ENCODE measurements at places on chromosomes 11 and 22. TPM values are rescaled to one million over a fixed set of nuclear protein-coding genes. Genes with fewer than 3 reads are reported as not detected.

Gene VWCE
- total RNA-seq: 0.67 TPM

DNA sequence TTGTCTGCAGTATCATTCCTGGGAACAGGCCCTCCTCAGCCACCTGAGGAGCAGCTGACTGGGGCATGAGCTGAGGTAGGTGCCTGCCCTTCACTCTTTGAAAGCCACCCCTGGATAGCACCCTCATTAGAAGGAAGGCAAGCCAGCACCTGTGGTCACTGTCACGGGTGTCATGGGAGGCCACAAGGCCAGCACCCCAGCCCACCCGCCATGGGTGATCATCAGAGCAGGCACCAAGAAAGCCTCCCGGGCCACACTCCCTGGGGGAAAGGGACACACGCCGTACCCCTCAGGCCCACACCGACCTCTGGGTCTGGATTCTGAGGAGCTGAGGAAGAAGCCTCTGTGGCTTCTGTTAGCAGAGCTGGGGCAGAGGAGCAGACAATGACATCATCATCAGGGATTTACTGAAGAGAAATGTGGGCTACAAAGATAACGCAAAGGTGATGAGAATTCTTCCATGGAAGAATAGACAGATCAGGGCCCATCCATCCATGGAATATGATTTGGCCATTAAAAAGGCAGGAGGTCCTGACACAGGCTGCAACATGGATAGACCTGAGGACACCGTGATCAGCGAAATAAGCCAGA, 16.7 kb upstream of the NAP1L4 start:
- H3K36me3 ChIP-seq: peaks cover 26% of the 10 kb centered on the region
- H3K4me1 ChIP-seq: peaks cover 21% of the 10 kb centered on the region
- DNase-seq: no peak
- H3K27ac ChIP-seq: no peak overlapping the region

DNA sequence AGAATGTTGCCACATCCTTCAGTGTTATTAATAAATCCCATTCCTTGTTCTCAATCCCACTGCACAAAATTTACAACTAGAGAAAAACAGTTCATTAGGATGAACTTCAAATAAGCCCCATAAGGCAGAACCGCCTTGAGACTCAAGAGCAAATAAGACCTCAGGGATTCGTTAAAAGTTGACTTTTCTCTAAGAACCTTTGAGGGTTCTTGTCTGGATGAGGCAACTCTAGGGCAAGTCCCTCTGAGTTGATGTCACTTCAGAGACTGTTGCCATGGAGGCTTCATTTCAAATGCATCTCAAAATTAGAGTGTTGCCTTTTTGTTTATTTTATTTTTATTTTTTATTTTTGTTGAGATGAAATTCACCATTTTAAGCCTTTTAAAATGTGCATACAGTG, 19.8 kb upstream of the PANX3 start:
- no peaks in the 10 kb centered on the region for H3K4me1 ChIP-seq
- no peaks in the 10 kb centered on the region for H3K27me3 ChIP-seq
- H3K36me3 ChIP-seq: no peaks in the 10 kb centered on the region
- no peak overlapping the region for H3K27ac ChIP-seq
- H3K4me3 ChIP-seq: no peak overlapping the region

- H3K36me3 ChIP-seq: peaks cover 11% of the 10 kb centered on the region
- no peaks in the 10 kb centered on the region for H3K27me3 ChIP-seq
- no peak overlapping the region for H3K4me3 ChIP-seq
- DNase-seq: peak; percentile 11
- peaks cover 8% of the 10 kb centered on the region for H3K4me1 ChIP-seq
Observed at GRCh38 chr11:59208956-59209355, 3.8 kb downstream of the MPEG1 start.

GRCh38 chr11:75471176-75471973, 38.4 kb upstream of the KLHL35 start:
- H3K27ac ChIP-seq: no peak overlapping the region
- H3K4me3 ChIP-seq: no peak overlapping the region
- H3K4me1 ChIP-seq: peaks cover 37% of the 10 kb centered on the region
- peak; percentile 49 for DNase-seq
- H3K36me3 ChIP-seq: no peaks in the 10 kb centered on the region
